Inflammatory macrophage (primary cell): ENCODE measurements at places on chromosomes 11 and 22.

DNA sequence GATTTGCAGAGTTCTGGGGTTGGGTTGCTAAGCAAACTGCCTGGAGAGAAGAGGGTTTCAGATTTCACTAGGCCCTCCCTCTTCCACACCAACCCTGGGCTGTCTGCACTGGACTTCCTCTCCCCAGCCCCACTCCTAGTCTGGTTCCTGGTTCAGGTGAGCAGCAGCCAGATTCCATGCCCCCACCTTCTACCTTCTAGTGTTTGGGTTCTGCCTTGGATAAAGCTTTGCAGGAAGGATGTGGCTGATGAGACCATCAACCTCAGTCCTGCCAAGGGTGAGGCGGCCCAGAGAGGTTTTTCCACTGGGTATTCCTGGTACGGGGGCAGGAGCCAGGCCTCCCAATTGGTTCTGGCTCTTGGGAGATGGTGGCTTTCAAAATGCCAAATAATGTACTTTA, 68.3 kb downstream of the BCR start:
- DNase-seq: no peak

- DNase-seq: no peak
Observed at GRCh38 chr22:21929253-21929652, 23.4 kb downstream of the PPM1F start.

GRCh38 chr11:120929090-120929489, 94.8 kb upstream of the TBCEL start:
- DNase-seq: no peak

DNA sequence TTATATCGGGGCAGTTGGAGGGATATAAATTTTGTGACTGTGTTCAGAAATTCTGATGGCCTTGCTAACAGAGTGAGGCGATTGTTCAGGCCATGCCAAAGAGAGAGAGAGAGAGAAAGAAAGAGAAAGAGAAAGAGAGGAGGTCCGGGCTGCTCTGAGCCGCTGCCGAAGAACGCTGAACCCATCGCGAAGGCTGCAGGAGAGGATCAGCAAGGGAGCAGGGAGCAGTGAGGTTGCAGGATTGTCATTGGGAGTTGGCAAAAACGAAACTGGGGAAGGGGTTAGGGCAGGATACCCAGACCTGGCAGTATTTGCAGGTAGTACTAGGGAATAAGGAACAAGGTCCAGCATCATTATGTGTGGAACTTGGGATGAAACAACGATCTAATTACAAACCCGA, 537.1 kb downstream of the INSC start:
- DNase-seq: no peak

DNA sequence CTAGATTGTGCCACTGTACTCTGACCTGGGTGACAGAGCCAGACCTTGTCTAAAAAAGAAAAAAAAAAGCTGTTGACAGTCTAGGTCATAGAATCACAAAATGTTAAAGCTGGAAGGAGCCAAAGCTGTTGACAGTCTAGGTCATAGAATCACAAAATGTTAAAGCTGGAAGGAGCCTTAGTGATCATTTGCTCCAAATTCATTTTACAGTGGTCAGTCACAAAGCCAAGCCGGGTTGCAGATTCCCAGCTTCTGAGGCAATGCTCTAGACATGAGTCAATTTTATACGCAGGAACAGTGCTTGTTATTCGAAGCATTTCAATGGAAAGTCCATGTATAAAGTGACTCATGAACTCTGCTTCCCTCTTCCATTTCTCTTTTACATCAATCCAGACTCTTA, 47.4 kb downstream of the SYT13 start:
- no peak for DNase-seq

DNA sequence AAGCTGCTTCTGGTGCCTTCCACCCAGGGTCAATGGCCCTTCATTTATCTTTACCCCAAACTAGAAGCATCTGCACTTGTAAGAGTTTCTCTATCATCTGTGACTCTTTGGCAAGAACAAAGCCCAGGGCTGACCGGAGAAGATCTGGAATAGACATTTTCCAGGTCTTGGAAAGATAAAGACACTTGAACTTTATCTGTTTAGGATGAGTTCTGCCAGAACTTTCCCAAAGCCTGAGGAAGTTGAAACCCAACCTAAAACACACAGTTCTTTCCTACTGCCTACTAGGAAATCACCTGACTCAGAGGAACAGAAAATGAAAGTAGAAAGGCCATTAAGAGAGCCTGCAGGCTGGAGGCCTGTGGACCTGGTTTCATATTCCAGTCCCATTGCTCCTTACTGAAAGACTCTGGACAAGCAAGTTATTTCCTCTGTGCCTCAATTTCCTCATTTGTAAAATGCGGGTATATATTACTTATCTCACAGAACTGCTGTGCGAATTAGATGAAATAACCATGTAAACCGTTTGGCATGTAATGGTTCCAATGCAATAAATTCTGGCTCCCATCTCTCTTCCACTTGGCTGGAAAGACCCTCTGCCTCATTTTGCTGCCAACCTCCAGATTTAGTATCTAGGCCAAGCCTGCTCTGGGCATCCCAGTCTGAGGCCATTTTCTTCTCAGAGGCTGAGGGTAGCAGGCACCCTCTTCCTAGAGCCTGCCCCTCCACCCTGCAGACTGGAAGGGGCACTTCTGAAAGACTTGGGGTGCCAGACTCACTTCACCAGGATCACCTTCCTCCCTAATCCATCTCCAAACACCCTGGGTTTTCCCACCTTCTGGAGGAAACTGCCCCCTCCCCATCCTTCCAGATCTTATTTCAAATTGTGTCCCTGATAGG, 1.2 kb downstream of the UBE2L6 start:
- peak; percentile 60 for DNase-seq

DNA sequence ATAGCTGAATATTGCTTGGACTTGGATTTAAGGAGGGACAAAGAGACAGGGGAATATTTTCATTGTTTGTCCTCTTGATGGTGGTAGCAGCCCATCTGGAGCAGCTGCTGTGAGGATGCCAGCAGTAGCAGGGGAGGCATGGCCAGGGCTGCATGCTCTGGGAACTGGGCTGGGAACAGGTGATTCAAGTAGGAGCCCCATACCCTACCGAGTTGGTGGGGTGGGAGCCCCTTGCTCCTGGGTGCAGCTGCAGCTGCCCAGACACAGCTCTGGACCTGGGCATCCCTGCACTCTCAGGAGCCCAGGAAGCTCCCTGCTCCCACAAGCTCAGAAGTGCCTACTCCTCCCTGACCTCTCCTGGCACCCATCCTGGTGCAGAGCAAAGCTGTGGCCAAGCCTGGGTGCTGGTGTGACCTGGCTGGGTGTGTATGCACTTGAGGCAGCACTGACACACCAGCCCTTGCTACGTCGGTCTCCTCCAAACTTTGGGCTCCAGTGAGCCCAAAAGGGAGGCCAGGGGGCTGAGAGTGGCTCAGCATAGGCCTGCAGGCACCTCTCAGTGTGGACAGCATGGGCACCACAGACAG, 341.8 kb upstream of the CCDC179 start:
- DNase-seq: no peak

- no peak for DNase-seq
Observed at GRCh38 chr11:75198278-75198973, 42.1 kb upstream of the TPBGL start.

- DNase-seq: no peak
Observed at GRCh38 chr22:41841085-41841712, 8.3 kb downstream of the SREBF2 start.

GRCh38 chr11:7579361-7579791, 65.6 kb downstream of the PPFIBP2 start:
- peak; percentile 62 for DNase-seq

DNA sequence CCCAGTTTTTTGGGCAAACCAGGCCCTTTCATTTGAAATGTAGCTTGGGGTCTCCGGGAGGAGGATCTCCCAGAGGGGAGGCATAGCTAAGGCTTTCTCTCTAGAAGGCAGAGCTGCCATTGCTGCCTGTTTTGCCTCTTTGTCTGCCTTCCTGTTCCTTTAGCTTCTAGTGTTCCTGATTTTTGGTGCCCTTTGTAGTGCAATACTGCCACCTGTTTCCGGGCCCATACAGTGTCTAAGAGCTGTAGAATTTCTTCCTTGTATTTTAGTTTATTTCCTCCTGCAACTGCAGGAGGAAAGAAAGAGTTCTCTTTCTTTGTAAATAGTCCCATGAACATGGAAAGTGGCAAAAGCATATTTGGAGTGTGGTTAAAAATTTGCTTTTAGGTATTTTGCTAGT, 19.3 kb upstream of the GLYATL1 start:
- DNase-seq: peak; percentile 10

DNA sequence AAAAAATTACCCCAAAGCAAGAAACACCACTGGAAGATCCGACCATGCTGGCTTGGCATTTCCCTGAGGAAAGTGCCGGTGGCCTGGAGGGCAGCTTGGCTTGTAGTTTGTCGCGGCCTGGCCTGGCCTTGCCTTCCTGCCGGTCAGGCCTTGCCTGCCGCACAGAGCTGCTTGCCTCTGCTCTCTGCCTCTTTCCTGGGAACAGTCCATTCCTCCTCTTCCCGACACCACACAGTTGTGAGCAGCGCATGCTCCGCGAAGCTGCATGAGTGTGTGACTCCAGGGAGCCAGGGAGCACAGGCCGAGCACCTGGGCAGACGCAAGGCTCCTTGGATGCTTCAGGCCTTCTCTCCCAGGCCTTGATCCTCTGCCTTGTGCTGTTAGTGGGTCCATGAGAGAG, 19.8 kb downstream of the CTTN start:
- DNase-seq: no peak

GRCh38 chr11:125625225-125625629, 264 bp downstream of the CHEK1 start:
- DNase-seq: no peak

DNA sequence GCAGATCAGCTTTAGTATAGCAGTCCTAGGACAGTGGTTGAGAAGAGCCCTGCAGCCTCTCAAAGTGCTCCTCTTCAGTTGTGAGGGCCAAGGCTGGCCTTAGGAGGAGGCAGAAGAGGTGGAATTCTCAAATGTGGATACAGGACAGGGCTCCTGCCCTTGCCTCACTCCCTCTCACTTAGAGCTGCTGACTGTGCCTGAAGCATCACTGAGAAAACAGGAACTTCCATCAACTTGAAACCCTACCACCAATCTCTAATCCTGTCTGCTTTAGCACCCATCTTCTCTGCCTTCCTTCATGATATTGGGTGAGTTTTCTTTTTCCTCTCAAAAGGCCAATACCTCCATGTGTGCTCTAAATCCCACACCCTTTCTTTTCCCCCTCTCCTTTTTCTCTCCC, 14.4 kb upstream of the UCP3 start:
- DNase-seq: peak; percentile 61

DNA sequence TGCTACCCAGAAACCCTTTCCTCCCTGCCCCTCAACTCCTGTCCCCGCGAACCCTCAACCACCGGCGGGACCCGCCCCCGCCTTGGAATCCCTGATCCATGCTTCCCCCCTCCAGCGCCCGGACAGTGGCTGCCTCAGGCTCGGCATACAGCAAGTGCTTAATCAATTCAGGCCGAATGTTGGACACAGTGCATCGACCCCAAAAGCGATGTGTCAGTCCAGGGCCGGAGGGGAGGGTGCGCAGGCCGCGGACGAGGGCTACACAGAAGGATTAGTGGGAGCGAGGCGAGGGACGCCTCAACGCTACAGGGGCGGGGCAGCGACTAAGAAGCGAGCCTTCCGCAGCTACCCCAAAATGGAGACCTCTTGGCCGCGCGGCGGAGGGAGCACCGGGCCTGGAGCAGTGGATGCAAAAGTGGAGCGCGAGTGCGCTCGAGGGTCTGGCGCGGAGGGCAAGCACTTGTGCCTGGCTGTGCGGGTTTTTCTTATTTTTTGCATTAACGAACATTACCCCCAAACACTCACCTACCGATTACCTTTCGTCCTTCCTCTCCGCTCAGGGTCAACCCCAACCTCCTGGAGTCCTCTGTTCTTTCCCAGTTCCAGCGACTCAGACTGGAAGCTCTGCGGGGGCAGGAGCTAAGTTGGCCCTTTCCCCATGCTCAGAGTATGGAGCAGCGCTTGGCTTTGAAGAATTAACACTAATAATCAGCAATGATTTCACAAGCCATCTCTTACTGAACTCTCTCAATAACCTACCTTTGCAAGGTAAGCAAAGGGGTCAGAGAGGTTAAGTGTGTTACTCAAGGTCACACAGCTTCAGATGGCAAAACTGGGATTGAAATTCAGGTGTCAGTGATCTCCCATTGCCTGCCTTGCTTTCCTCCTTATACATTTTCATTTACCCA, 30.0 kb upstream of the WNT11 start:
- DNase-seq: peak; percentile 65

DNA sequence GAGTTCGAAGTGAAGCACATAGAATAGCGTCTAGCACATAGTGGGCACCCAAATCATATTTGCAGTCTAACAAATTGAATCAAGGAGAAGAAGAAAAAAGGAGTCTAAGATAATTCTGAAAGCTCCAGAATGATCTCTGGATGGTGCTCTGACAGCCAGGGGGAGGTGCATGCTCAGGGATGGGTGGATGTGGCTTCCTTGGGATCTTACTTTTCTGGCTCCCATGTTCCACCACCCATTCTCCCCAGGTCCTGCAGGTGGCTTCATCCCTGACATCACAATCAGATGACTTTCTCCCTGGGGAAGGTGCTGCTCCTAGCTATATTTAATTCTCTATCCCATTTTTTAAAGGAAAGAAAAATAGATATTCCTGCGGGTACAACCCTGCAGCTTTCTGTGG, 381.9 kb downstream of the CADM1 start:
- no peak for DNase-seq

GRCh38 chr11:8766043-8766987, 83.7 kb downstream of the RPL27A start:
- no peak for DNase-seq

DNA sequence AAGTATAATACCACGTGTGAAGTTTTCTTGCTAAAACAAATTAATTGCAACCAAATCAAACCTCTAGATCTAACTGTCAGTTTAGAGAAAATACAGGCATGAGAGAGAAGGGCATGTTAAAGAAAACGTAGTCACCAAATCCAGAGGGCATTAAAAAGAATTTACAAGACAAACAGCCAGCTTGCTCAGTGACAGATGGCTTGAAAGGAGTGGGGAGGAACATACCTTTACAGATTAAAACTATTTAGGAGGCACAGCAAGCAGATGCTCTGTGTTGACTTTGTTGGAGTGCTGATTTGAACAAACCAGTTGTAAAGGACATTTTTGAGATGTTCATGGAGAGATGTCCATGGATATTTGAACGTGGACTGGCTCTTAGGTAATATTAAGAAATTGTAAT, 96.9 kb downstream of the ATXN10 start:
- DNase-seq: no peak

DNA sequence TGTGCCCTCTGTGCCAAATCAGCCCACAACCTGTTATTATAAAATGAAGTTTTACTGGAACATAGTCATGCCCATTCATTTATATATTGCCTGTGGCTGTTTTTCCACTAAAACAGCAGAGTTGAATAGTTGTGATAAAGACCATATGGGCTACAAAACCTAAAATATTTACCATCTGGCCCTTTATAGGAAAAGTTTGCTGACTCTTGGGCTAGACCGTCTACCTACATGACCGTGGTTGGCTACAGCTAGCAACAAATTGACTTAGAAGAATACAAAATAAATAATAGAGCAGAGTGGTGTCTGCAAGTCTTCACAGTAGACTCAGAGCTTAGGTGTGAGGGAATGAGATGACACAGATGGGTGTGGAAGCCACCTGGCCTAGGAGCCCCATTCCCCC, 11.2 kb upstream of the IL18BP start:
- DNase-seq: no peak

DNA sequence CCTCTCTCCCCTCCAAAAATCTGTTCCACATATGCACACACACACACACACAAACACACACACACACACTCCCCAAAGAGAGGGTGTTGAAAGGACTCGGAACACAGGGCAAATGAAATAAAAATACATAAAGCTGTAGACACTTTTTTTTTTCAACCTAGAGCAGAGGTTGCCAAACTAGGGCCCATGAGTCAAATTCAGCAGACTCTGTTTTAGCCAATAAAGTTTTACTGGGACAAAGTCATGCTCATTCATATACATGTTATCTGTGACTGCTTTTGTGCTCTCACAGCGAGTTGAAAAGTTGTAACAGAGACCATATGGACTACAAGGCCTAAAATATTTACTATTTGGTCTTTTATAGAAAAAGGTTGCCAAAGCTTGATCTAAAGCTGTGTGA, 8.9 kb downstream of the IMMP1L start:
- no peak for DNase-seq
